Lung (tissue), 17 donors: ENCODE measurements at places on chromosomes 16 and 17.

DNA sequence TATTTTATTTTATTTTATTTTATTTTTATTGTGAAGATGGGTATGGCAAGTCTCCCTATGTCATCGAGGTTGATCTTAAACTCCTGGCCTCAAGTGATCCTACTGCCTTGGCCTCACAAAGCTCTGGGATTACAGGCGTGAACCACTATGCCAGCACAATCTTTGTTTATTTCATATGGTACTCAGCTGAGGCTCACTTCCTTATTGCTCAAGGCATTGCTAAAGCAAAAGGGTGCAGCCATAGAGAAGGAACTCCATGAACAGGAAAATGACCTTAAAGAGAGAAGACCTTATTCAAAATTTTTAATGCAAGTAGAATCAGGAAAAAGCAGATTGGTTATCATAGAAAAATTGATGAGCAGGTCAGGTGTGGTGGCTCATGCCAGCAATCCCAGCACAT is 110.6 kb upstream of the RBBP6 start:
- no peak overlapping the region for H3K4me3 ChIP-seq
- H3K27ac ChIP-seq = no peak overlapping the region
- no peaks in the 10 kb centered on the region for H3K36me3 ChIP-seq
- no peaks in the 10 kb centered on the region for H3K27me3 ChIP-seq

GRCh38 chr17:258045-258734 is 76.7 kb upstream of the DOC2B start:
- H3K4me1 ChIP-seq = no peaks in the 10 kb centered on the region
- H3K27me3 ChIP-seq = no peaks in the 10 kb centered on the region
- no peak overlapping the region for H3K27ac ChIP-seq
- no peak overlapping the region for H3K4me3 ChIP-seq

- no peaks in the 10 kb centered on the region for H3K36me3 ChIP-seq
- DNase-seq = peak; percentile 51
- no peak overlapping the region for H3K27ac ChIP-seq
- H3K27me3 ChIP-seq = no peaks in the 10 kb centered on the region
- H3K4me1 ChIP-seq = peaks cover 33% of the 10 kb centered on the region
Observed at GRCh38 chr17:44541884-44542581, 15.3 kb upstream of the FZD2 start.

DNA sequence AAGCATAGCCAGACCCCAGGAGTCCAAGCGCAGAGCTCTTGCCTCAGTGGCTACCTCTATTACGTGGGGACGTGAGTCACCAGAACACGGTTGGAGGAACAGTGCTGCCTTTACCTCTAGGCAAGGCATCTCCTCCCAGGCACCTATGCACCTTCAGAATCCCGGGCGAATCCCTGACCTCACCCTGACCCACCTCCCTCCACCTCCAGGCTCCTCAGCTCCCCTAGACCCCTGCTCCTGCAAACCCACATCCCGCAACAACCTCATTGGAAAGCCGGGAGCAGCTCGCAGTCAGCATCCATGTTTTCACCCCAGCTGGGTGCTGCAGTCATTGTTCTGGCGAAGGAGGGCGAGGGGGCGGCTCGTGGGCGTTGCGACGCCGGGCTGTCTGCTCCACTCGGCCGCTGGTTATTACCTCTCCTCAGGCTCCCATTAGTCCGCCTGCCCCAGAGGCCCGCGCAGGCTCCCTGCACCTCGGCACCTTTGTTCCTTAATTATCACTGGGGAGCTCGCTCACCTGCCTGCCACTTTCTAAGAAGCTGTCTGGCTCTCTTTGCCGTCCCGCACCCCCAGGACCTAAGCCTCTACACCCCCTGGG is 24.6 kb upstream of the DLX4 start:
- no peak for DNase-seq
- H3K4me3 ChIP-seq = no peak overlapping the region
- H3K4me1 ChIP-seq = no peaks in the 10 kb centered on the region
- H3K27ac ChIP-seq = no peak overlapping the region

DNA sequence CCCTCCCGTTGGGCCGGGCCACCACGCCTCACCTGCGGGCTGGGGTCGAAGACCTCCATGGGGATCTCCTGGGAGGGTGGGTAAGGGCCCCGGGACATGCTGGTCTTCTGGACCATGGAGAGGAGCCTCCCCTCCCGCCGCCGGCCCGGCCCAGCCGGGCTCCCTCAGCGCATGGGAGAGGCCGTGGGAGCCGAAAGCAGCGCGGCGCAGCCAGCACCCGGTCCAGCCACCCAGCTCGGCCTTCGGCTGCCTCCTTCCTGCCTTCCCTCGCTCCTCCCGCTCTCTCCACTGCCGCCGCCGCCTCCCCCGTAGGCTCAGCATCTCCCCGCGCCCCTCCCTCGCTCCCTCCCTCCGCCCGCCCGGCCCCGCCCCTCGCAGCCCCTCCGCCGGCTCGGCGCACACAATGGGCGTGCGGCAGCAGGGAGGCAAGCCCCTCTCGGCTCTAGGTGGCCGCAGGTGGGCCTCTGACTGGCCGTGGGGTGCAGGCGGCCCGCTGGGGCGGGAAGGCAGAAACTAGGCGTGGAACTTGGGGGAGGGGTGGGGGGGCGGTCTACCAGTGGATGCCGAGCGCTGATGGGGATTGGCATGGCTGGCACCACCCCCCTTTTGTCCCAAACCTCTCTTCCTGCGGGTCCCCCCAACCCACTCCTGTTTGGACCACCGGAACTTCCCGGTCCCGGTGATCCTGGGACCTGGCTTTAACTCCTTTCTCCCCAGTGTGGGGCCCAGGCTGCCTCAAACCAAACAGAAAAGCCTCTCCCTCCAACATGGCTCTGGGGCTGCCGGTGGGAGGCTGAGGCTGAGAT is at the start of gene CACNB1:
Gene CACNB1, minus strand, starts transcription at position 290 of the 806 bp plus-strand sequence. Its CDS starts 174 bp downstream, at position 116.
- H3K4me1 ChIP-seq = peaks cover 17% of the 10 kb centered on the region
- peak within 1 kb of the TSS; percentile 80 for H3K27ac ChIP-seq
- peak within 1 kb of the TSS; percentile 75 for H3K4me3 ChIP-seq
- DNase-seq = peak; percentile 90
- H3K36me3 ChIP-seq = peaks cover 6% of the 10 kb centered on the region
- no peaks in the 10 kb centered on the region for H3K27me3 ChIP-seq

DNA sequence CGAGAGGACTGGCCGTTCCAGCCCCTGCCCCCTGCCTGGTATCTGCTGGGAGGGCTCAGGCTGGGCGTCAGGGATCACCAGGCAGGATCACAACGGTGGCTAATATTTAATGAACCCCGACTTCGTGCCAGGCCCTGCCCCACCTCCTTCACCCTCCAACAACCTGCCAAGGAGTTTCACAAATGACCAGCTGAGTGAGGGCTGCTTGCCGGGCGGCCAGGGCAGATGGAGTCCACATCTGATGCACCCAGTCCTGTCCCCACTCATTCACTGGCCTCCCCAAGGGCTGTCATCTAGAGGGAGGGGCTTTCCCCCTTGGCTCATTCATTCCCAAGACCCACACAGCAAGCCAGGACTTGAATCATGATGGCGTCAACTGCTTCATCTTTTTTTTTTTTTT is 17.5 kb downstream of the UBALD1 start:
- H3K27ac ChIP-seq = no peak overlapping the region
- no peaks in the 10 kb centered on the region for H3K36me3 ChIP-seq
- no peaks in the 10 kb centered on the region for H3K27me3 ChIP-seq
- DNase-seq = no peak
- H3K4me3 ChIP-seq = no peak overlapping the region
- peaks cover 2% of the 10 kb centered on the region for H3K4me1 ChIP-seq

GRCh38 chr17:55833306-55833705 is 82.5 kb downstream of the PCTP start:
- DNase-seq = no peak
- no peaks in the 10 kb centered on the region for H3K27me3 ChIP-seq
- H3K27ac ChIP-seq = no peak overlapping the region
- no peak overlapping the region for H3K4me3 ChIP-seq

GRCh38 chr16:85025781-85026653 is 1.6 kb upstream of the KIAA0513 start:
- no peak overlapping the region for H3K4me3 ChIP-seq
- DNase-seq = no peak
- H3K27ac ChIP-seq = no peak overlapping the region
- peaks cover 13% of the 10 kb centered on the region for H3K4me1 ChIP-seq
- peaks cover 8% of the 10 kb centered on the region for H3K27me3 ChIP-seq

GRCh38 chr17:42846594-42847280 is 2.4 kb downstream of the AOC2 start:
- peaks cover 17% of the 10 kb centered on the region for H3K36me3 ChIP-seq
- peak overlapping the region; percentile 61 for H3K27ac ChIP-seq
- no peaks in the 10 kb centered on the region for H3K27me3 ChIP-seq
- no peak for DNase-seq
- no peak overlapping the region for H3K4me3 ChIP-seq

DNA sequence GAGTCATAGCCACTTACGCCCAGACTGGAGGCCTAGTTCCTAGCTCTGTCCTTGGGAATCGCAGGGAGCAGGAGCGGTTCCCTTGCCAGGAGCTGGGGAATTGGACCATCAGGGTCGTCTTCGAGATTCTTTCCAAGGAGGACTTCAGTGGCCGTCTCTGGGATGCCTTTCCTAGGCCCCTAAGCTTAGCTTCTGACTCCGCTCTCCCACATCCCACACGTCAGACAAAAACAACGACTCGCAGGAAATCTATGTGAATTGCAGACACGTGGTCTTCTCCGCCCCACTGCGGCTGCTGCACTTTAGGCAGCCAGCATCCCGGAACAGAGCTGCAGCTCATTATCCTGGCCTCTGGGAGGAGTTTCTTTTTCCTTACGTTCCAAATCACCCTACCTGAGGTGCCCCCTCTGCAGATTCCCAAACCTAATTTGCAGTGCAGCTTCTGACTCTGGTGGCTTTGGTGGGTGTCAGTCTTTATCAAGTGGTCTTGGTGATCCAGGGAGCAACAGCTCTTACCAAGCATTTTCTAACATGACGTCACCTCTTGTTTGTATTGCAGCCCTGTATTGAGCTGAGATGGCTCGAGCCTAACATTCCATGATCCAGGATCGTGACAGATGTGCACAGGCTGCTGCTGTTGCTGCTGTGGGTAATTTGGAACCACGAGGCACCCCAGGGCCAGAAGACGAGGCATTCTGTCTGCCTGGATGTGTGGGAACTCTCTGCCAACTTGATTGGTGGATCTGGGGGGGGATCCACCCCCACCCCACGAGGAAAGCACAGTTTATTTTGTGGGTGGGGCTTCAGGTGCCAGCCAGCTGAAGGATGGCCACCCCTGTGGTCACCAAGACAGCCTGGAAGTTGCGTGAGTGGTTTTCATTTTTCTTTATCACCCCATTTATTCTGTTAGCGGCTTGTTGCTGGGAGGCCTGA is 1.1 kb downstream of the KATNB1 start:
- no peaks in the 10 kb centered on the region for H3K27me3 ChIP-seq
- H3K36me3 ChIP-seq = no peaks in the 10 kb centered on the region
- peak; percentile 71 for DNase-seq
- H3K4me1 ChIP-seq = peaks cover 9% of the 10 kb centered on the region
- H3K27ac ChIP-seq = no peak overlapping the region

- H3K27ac ChIP-seq = no peak overlapping the region
- no peaks in the 10 kb centered on the region for H3K36me3 ChIP-seq
- no peak for DNase-seq
Observed at GRCh38 chr16:61926766-61927165, 109.5 kb downstream of the CDH8 start.

GRCh38 chr17:63989622-63990345 is 8.4 kb upstream of the PRR29 start:
- no peak for DNase-seq
- no peaks in the 10 kb centered on the region for H3K27me3 ChIP-seq
- H3K36me3 ChIP-seq = no peaks in the 10 kb centered on the region
- no peak overlapping the region for H3K4me3 ChIP-seq
- H3K27ac ChIP-seq = no peak overlapping the region

DNA sequence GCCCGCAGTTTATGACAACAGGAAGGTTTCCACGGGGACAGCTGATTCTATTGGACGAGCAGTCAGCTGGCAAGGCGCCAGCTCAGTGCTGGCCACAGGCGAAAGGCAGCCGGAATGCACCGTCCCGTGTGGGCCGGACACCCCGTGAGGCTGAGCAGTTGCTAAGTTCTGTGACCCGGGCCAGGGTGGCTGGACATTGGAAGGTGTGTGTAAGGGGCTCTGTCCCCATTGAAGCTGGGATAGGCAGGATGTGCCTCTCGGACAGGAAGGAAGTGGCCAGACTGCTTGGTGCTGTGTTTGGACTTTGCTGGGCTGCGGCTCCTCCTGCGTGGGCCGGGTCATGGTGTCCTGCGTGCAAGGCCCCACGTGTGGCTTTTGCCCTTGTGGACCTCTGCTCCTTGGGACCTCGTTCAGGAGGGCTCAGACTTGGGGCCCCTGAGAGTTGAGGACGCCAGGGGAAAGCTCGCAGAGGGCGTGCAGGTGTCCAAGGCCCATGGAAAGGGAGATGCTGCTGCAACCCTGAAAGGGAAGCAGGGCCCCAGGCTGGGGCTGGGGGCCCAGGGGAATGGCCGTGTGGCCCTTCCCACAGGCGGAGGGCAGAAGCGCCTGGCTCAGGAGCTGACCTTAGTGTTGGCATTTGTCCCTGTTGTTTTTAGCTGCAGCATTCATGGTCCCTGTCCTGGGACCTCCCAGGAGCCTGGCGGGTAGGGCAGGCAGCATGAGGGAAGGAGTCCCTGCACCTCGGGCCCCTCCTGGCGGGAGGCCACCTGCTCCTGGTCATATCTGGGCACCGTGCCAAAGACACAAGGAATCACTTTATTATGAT is 10.0 kb downstream of the BAIAP2 start:
- H3K27ac ChIP-seq = peak overlapping the region; percentile 53
- no peaks in the 10 kb centered on the region for H3K27me3 ChIP-seq
- H3K4me1 ChIP-seq = peaks cover 7% of the 10 kb centered on the region
- H3K36me3 ChIP-seq = no peaks in the 10 kb centered on the region

- no peak overlapping the region for H3K27ac ChIP-seq
- no peaks in the 10 kb centered on the region for H3K36me3 ChIP-seq
- no peaks in the 10 kb centered on the region for H3K27me3 ChIP-seq
Observed at GRCh38 chr16:77234611-77235010, 35.4 kb downstream of the SYCE1L start.

GRCh38 chr17:5099271-5099670 is 12.4 kb downstream of the ZNF232 start:
- no peaks in the 10 kb centered on the region for H3K4me1 ChIP-seq
- H3K27ac ChIP-seq = no peak overlapping the region
- H3K4me3 ChIP-seq = no peak overlapping the region
- H3K27me3 ChIP-seq = no peaks in the 10 kb centered on the region

DNA sequence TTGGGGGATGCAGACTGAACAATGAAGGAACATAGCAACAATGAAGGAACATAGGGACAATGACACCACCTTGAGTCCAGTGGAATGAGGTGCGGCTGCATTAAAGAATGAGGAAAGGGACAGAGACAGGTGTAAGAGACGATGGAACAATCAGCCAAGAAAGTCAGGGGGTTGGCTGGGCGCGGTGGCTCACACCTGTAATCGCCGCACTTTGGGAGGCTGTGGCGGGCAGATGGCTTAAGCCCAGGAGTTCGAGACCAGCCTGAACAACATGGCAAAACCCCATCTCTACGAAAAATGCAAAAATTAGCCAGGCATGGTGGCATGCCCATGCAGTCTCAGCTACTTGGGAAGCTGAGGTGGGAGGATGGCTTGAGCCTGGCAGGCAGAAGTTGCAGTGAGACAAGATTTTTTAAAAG is 13.6 kb upstream of the CBFB start:
- H3K4me1 ChIP-seq = peaks cover 18% of the 10 kb centered on the region
- DNase-seq = no peak
- no peak overlapping the region for H3K27ac ChIP-seq
- H3K4me3 ChIP-seq = no peak overlapping the region

- DNase-seq = peak; percentile 80
- no peaks in the 10 kb centered on the region for H3K36me3 ChIP-seq
- no peak overlapping the region for H3K27ac ChIP-seq
- peaks cover 2% of the 10 kb centered on the region for H3K27me3 ChIP-seq
Observed at GRCh38 chr17:79664930-79665737, 54.3 kb upstream of the RBFOX3 start.
